ENCODE measurements at places on chromosomes 16 and 17.
A peak's percentile ranks its signal among the peaks of the same experiment; 100 is the strongest.

DNA sequence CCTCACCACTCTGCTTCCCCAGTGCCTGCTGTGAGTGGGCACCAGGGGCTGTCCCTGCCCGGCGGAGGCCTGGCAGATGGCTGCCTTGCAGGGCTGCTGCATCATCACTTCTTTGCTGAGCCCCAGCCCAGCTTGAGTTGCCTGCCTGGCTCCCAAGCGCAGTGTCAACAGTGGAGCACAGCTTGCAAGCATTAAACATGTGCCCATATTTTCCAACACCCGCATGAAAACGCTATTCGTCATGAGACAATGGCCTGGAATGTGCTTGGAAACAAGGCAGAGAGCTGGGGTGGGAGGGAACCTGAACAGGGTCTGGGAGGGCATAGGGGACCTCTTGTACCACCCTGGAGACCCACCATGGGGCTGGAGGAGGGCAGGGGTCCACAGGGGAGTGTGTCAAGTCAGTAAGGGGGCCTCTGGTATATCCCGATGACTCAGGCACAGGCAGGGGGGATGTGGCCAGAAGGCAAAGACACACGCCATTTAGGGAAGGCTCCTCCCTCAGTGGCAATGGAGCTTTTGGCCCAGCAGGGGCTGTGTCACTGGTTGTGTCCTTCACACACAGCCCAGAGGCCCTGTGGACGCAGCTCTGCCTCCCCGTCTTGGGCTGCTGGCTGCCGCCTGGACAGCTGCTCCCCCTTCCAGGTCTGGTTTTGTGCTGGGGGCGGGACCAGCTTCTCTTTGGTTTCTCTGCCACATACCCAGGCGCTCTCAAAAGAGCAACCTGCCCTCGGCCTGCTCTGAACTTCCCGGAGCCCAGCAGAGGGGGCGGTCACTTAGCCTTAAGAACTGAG is 17.4 kb upstream of the MTSS2 start:
- no peak for DNase-seq

GRCh38 chr16:46859719-46860152 is 24.4 kb upstream of the GPT2 start:
- peak; percentile 60 for DNase-seq

DNA sequence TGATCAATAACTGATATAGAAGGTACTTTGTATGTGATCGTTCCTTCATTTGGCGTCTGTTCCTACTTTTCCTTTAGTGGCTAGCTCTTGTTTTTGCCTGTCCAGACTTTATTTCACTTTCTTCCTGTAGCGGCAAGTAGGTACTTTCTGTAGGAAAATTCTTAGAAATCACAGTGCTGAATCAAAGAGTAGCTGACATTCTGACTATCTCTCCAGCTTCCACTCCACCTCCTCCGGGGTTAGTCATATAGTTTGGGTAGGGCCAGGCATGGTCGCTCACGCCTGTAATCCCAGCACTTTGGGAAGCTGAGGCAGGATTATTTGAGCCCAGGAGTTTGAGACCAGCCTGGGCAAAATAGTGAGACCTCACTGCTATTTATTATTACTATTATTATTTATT is 29.9 kb upstream of the PAFAH1B1 start:
- no peak for DNase-seq

DNA sequence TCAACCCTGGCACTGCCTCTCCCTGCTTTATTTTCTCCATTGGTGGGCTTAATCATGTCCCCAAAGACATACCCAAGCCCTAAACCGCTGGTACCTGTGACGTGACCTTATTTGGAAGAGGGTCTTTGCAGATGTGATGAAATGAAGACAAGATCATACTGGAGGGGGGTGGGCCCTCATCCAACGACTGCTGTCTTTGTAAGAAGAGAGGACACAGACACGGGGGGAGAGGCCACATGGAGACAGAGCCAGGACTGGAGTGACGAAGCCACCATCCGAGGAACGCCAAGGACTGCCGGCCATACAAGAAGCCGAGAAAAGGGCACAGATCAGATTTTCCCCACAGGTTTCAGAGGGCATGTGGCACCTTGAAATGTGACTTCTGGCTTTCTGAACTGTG is 62.5 kb downstream of the C16orf95 start:
- no peak for DNase-seq

DNA sequence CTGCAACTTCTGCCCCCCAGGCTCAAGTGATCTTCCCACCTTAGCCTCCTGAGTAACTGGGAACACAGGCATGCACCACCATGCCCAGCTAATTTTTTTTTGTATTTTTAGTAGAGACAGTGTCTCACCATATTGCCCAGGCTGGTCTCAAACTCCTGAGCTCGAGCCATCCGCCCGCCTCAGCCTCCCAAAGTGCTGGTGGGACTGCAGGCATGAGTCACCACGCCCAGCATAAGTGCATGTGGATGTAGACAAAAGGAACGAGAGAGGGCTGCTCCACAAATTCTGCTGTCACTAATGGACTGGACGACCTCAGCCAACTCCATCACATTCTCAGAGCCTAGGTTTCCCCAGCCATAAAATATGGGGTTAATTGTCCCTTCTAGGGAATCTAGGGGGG is 7.7 kb upstream of the SP2 start:
- no peak for DNase-seq

- no peak for DNase-seq
Measured at GRCh38 chr16:31467151-31467773, 4.7 kb upstream of the TGFB1I1 start.

DNA sequence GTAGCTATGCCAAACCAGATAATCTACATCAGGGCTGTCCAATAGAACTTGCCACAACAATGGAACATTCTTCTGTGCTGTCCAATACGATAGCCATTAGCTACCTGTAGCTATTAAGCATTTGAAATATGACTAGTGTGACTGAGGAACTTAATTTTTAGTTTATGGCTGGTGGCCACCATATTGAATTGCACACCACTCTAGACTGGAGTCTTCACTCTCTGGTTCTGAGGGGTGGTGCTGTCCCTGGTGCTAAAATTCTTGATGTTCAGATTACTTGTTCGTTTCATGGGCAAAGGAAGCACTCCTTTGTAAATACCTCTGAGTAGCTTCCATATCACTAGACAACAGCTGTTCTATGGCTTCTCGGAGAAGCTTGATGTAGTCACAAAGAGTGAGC is 296.6 kb downstream of the NPIPA8 start:
- DNase-seq = no peak

DNA sequence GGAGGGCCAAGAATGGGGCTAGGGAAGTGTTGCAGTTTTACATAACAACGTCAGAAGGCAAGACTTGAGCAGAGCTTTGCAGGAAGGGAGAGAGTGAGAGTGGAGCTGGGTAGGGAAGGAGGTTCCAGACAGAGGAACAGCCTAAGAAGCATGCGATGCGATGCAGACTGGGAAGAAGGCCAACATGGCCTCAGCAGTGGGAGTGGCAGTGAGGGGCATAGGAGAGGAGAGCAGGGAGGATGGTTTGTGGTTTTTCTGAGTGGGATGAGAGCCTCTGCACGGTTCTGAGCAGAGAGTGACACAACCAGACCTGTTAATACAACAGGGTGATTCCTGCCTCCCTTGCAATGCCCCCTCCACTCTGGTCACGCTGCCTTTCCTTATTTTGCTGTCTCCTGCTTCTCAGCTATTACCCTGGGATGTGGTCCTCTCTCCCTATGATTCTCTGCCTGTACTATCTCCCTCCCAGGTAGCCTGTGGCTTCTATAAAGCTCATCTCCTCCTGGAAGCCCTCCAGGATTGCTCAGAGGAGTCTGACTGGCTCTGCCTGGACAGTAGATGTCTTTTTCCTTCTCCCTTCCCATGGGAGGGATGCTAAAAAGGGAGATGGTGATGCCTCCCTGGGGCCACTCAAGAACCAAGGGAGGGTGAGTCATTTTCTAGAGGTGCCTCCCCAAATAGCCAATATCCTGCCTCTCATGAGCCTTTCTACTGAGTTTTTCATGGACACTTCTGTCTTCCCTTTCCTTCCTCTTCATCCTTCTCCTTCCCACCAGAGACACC is 38.7 kb upstream of the NGFR start:
- no peak for DNase-seq

DNA sequence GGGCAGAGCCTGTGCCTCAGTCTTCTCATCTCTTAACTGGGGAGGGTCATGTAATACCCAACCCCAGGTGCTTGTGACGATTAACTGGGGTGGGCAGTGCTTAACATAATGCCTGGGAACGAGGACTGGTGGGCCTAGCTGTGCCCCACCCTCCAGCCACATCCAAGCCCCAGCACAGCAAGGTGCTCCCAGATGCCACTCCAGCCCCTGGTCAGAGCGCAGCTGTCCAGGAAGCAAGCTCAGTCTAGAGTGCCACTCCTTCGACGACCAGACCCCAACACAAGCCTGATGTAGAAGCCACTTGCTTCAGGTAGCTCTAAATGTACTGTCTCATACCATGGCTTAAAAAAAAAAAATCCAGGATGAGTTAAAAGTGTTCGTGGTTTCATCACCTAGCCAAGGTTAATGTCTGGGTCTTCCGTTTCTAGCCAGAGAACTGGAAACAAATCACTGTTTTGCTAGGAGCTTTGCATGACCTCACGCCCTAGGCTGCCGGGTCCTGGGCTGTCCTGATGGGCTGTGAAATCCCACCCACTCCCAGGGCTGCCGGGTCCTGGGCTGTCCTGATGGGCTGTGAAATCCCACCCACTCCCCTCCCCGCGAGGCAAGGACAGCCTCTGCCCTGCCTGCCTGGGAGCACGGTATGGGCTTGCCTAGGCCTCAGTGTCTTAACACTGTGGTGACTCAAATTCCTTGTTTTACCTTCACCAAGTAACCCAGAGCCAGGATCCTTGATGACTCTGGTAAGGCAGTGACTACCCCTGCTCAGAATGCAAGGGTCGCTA is 7.7 kb downstream of the MIEF2 start:
- no peak for DNase-seq

DNA sequence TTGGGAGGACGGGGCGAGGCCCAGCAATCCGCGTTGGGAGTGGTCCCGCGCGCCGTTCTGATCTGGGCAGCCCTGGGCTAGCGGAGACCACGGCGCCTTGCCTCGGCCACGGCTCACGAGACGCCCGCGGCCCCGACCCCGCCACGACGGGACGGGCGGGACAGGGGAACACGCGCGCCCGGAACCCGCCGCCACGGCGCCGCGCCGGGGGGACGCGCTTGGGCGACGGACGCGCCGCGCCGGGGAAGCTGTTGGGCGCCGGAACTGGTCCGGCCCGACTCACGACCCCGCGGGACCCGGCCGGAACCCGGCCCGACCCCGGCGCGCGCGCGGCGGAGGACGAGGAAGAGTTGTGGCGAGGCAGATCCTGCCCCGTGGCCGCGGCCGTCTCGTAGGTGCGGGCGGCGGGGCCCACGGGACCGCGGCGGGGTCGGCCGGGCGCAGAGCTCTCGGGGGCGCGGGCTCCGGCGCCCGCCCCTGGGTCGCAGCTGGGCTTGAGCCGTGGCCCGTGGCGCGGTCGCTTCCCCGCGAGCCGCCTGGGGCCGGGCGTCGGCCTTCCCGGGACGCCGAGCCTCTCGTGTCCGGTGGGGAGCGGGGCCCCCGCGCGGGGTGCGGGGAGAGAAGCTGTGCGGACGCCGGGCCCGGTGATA is at the start of gene ACSF3:
Gene ACSF3, plus strand, starts transcription at position 251 of the 650 bp plus-strand sequence. CDS start 6,830 bp downstream, outside the sequence.
- peak; percentile 81 for DNase-seq

GRCh38 chr17:66126231-66126630 is 65.7 kb downstream of the CEP112 start:
- no peak for DNase-seq

DNA sequence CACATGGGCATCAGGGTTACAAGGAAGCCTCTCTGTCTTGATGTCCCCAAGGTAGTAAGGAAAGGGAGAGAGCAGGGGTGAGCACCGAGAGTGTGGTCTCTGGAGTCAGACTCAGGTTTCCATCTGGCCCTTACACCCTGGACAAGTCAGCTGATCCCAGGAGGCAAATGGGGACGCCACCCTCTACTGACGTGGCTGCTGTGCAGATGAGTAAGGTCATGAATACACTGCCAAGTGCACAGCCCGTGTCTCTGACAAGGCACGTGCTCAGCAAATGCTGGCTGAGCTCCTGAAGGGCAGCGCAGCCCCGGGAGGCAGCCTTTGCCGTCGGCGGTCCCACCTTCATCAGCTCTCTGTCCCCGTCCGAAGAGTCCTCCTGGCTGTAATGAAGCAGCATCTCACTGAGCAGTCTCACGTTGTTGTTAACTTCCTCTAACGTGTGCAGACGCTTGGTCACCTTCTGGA is 19.4 kb downstream of the GGA3 start:
- no peak for DNase-seq

- no peak for DNase-seq
Measured at GRCh38 chr17:7557147-7557764, 1.3 kb upstream of the TNFSF13 start.

GRCh38 chr16:76964464-76965154 is 226.4 kb upstream of the MON1B start:
- no peak for DNase-seq

GRCh38 chr17:35243561-35244340 is 879 bp downstream of the SLFN5 start:
- DNase-seq = peak; percentile 68

DNA sequence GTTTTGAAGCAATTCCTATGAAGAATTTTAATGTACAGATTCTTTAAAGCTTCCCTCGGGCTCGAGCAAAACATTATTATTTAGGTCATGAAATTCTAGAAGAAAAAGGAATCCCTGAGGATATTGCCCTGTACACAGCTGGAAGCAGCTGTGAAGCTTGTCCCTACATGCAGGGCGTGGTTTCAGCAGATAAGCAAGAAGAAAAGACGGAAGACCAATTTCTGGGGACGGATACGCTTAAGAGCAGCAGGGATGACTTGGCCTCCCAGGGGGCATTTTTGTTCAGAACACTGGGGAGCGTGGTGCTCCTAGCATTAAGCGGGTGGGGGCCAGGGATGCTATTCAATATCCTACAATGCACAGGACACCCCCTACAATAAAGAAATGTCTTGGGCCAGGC is 34.3 kb downstream of the LITAF start:
- no peak for DNase-seq

GRCh38 chr17:83083368-83084201 is 4.2 kb downstream of the METRNL start:
- DNase-seq = peak; percentile 73

DNA sequence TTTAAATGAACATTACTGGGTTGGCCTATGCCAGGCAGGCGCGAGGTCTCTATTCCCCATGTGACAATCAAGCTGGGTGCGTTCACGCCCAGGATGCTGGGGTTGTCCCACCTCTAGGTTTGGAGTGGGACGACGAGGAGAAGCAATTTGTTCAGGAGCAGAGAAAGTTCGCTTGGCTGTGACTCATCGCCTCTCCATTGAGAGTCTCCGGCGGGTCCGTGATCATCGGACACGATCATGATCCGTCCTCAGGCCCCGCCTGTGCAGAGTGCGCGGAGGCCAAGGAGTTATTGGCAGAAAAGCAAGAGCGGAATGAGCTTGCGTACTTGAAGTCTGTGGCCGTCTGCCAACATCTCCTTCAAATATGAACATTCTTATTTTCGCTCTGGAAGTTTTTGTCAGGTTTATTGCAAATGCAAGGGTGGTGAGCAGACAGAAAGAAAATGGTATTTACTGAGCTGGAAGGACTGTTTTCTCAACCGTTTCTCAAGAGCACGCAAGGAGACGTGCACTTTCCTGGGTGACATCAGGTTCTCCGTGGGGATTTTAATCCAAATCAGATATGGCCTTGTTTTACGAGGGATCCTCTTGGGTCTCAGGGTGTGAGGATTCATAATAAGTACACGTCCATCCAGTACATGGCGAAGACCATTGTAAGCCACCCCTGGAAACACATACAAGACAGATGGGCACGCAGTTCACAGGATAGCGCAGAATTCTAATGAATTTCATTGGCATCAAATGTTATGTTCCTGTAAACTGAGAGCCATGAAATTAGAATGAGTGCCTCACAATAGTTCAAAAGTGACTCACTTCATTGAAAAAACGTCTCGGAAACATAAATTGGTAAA is 70.1 kb upstream of the CREBBP start:
- DNase-seq = no peak

- DNase-seq = no peak
Measured at GRCh38 chr16:52184336-52184735, 362.6 kb downstream of the TOX3 start.

GRCh38 chr17:67867591-67867990 is 42.3 kb downstream of the BPTF start:
- peak; percentile 18 for DNase-seq
